Femur (tissue), 1 donor: ENCODE measurements at places on chromosomes 3 and 15.

DNA sequence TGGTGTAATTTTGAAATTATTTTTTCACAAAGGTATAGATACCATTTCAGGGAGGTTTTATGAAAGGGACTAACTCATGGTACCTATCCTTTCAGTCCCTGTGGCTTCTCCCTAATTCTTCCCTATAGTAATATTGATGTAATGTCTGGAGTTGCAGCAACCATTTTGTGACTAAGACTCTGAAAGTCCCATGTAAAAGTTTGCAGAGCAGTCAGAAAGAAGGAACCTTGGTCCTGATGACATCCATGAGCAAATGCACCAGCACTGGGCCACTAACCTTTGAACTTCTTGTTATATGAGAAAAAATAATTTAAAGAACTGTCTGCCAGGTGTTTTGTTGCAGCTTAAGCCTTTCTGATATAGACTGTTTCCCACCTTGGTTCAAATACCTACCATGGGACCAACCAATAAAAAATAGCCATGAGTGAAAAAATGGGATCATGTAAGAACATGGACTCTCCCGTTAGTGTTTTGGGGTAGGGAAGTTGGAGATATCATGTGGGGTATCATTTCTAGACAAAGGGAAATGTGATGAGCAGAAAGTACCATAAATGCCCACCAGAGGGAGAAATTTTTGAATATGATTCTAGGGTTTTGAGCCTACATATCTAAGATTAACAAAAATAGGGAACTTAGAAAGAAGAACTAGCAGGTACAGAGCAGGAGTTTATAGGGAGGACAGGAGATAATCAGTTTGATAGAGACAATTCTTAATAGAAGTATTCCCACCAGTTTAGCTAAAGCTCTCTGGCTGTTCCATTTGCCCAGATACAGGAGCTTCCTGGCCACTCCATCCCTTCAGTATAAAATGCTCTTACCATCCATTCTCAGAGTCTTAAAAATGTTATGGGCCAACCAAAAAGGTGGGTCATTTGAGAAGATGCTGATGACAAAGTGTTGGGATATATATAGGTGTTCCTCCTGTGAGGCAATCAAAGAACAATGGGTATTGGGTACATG is 3.4 kb upstream of the CPOX start:
- DNase-seq = no peak

- DNase-seq = peak; percentile 59
These were observed 23.0 kb downstream of the CPN2 start for GRCh38 chr3:194328053-194328657.

DNA sequence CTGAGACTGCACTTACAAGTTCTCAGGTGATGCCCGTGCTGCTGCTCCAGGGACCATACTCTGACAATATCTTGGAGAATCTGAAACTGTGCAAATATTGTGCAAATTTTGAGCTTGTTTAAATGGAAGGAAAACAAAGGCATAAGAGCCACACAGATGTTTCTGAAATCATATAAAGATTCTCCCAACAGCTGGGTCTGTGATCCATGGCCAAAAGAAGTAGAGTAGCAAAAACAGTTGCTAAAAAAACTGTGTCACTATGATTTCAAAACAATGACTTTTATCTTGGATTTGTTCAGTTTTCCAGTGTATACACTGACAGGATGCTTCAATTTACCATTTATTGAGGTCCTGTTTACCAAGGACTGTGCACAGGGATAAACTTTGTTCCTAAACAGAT is 25.3 kb downstream of the NPTN start:
- no peak for DNase-seq

- no peak for DNase-seq
These were observed 311.7 kb downstream of the SATB1 start for GRCh38 chr3:18113417-18113816.

- no peak for DNase-seq
These were observed 30.0 kb upstream of the ZNF280D start for GRCh38 chr15:56763141-56763895.

- peak; percentile 17 for DNase-seq
These were observed 45.0 kb downstream of the MYO5A start for GRCh38 chr15:52483707-52484106.

GRCh38 chr3:194247350-194247740 is 103.8 kb downstream of the CPN2 start:
- DNase-seq = no peak

DNA sequence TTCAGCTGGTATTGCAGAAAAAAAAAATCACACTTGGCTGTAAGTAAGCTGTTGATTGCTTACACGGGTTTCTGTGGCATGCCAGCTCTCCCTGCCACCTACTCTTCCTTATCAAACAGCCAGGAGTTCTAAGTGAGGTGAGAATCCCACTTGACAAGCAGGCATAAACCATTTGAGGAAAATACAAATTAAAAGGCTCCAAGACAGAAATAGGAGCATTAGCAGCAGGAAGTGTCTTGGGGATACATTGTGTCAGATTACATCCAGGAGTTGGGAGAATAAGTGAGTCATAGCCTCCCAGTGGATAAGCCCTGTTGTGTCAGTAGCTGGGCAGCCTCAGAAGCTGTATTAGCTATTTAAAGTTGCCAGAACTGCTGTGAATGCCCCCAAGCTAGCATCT is 256.0 kb downstream of the CNTN4 start:
- DNase-seq = no peak

- DNase-seq = no peak
These were observed 7.6 kb upstream of the TIGIT start for GRCh38 chr3:114286266-114286665.

DNA sequence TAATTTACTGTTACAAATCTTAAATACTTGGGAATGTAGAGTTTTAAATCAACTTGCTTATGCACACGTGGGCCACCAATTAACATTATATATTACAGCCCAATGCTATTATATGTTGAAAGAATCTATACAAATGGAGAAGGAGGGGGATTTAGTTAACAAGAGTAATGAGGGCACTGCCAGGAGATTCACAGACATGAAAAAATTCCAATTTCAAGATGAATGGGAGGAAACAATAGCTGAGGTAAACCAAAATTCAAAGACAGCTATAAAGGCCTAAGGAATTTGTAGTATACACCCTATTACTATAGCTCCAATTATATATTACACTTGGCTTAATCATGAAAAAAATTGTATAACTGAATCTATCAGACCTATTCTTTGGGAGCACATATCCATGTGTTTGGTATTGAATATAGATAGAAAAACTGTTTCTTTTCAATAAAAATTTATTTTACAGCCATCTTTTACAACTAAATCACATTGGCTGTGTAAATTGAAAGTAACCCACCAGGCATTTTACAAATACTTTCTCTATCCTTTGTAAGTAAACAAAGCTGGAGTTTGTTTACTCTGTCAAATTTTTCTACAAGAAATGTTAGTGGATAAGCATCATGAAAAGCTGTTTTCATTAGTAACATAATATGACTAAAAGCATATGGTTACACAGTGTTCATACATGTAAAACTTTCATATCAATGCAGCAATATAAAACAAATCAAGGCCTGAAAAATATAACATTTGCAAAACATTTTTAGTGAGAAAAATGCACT is 1045.8 kb downstream of the ROBO1 start:
- no peak for DNase-seq

GRCh38 chr15:88388686-88389085 is 78.5 kb downstream of the MRPL46 start:
- DNase-seq = no peak

DNA sequence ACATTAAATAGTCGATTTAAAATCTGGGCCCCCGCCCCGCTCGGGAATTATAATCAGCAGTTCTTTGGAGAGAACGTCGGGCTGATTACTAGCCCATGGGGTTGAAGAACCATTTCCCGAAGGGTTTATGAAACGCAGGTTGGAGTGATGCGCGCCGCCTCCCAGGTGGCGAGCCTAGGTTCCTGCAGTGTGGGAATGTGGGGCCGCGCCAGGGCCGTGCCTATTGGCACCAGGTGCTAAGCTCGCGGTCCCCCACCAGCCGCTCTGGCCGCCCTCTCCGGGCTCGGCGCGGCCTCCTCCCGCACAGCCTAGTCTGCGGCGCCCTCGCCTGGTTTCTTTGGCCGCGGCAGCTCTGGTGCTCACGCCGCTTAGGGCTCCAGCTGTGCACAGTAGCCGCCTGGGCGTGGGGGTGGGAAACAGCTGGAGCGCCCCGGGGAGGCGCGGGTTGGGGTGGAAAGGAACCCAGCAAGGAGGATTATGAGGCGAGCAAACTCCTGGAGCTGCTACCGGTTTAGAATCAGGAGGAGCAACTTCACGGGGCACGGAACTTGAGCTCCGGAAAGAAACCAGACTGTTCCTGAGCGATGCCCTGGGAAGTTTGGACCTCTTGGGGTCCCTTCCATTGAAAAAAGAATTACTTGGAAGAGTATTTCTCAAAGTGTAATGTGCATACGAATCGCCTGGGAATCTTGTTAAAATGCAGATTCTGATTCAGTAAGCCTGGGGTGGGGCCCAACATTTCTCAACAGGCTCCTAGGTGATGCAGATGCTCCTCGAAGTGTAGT is 5.6 kb upstream of the MECOM start:
- DNase-seq = peak; percentile 81

DNA sequence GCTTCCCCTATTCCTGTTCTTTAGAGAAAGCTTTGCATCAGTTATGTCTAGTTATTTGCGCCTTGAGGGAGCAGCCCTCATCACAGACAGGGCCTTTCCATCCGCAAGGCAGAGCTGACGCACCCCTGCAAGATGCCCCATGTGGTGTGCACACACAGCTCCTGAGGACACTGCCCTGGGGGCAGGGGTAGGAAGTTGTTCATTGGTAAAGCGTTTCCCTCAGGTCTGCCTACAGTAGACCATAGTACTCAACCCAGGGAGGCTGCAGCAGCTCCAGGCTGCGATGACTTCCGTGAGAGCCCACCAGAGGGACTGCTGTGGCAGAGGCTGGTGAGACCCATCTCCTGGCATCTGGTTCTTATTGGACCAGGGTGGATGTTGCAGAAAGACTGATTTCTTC is 55.1 kb upstream of the PLXNA1 start:
- no peak for DNase-seq

GRCh38 chr3:72263223-72263990 is 478.5 kb upstream of the PROK2 start:
- DNase-seq = no peak

DNA sequence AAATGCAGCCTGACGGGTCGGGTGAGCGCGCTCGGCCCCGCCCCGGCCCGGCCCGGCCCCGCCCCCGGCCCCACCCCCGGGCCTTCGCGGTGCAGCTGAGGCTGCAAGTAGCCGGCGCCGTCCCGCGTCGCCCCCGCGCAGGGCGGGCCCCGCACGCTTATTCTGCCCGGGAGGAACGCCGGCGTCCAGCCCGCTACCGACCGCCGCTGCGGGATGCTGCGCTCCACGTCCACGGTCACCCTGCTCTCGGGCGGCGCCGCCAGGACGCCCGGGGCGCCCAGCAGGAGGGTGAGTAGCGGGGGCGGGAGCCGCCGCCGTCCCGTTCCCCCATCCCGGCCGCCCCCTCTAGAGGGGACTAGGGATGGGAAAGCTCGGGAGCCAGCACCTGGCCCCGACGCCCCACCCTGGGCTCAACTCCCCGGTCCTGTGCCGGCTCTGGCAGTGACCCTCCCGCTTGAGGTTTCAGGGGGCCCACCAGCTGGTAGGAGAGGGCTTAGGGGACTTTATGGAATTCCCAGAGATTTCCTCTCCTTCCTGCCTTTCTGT is at the start of gene MYZAP:
TSS of gene MYZAP (plus strand) at position 83 of the 546 bp plus-strand sequence. CDS start at position 214, 131 bp downstream.
- DNase-seq = peak; percentile 60

DNA sequence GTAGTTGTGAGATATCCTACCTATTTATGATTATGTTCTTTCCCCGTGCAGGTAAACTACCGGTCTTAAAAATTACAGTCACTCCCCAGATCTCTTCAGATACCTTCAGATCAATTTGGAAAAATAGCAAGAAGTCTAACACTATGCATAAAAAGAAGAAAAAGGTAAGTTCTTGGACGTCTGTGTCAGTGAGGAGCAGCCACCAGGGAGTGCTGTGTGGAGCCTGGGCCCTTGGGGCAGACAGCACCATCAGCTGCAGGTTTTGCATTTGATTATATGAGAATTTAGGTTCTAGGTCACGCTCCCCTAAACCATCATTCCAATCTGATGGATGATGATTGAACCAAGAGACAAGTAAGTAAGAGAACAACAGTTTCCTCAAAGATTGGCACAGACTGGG is 8.9 kb upstream of the RNF7 start:
- DNase-seq = no peak

DNA sequence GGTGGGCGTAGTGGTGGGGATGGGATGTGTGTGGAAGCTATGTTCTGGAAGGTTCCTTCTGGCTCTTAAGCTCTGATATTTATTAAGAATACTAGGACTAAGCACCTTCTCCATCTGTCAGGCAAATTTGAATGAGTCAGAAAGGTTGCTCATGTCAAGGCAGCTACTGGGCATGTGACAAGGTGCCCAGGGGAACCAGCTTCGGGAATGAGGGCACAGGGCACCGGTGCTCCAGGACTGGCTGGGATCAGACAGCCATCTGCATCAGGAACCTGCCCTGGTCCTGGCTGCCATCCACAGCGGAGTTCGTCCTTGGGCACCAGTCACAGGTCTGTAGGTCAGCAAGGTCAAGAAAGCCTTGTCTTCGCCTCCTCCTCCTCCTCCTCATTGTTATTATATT is 32.5 kb downstream of the CA12 start:
- DNase-seq = no peak

- DNase-seq = no peak
These were observed 181.0 kb downstream of the ZBBX start for GRCh38 chr3:167198949-167199600.

DNA sequence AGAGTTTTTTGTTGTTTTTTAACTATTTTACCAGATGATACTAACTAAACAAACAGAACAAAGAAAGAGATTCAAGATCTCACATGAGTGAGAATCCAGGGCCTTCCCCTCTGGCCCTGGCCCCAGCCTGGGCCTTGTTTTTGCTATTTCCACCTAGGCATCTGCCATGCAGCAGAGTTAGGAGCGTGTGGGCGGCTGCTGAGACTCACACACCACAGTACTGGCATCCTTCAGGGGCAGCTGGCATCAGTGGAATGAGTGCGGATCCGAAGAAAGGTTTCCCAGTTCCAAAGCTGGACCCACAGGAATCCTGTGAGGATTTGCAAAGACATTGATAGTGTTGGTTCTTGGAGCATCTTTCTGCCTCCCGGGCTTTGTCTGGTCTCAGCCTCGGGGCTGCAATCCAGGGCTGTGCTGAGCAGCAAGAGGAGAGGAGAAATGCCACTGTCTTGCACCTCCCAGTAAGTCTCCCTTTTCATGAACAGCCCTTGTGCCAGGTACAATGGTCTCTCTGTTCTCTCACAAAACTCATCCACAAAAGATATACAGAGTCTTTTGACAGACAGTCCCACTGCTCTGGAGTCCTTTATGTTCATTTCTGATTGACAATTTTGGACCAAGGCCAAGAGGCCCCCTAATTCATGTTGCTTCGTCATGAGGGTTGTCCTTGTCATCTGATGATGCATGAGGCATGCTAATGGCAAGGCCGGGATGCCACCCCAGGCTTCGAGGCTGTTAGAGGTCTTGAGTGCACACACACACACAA is 46.6 kb downstream of the APH1B start:
- no peak for DNase-seq

- no peak for DNase-seq
These were observed 92.3 kb downstream of the ADAMTSL3 start for GRCh38 chr15:83746231-83746630.

DNA sequence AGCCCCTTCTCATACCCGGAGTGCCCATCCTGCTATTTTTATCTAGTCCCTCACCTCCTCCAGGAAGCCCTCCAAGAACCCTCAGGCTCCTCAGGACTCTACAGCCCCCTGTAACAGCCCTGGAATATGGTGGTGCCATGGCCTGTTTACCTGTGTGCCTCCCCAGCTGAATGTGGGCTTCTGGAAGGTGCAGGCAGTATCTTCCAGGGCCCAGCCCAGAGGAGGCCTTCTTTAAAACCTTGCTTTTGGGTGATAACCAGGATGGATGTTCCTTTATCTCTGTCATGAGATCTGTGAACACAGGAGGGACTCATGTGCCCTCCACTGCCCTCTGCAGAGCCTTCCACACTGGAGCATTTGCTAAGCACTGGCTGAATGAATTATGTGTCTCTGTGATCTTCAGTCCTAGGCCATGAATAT is 36.7 kb upstream of the MRPS22 start:
- no peak for DNase-seq
